ENCODE measurements at places on chromosomes 1 and 21.

- no peak overlapping the region for H3K4me3 ChIP-seq
- H3K27me3 ChIP-seq: peaks cover 6% of the 10 kb centered on the region
- H3K27ac ChIP-seq: no peak overlapping the region
- H3K4me1 ChIP-seq: no peaks in the 10 kb centered on the region
Observed at GRCh38 chr1:1441002-1441888, 5.8 kb downstream of the VWA1 start.

DNA sequence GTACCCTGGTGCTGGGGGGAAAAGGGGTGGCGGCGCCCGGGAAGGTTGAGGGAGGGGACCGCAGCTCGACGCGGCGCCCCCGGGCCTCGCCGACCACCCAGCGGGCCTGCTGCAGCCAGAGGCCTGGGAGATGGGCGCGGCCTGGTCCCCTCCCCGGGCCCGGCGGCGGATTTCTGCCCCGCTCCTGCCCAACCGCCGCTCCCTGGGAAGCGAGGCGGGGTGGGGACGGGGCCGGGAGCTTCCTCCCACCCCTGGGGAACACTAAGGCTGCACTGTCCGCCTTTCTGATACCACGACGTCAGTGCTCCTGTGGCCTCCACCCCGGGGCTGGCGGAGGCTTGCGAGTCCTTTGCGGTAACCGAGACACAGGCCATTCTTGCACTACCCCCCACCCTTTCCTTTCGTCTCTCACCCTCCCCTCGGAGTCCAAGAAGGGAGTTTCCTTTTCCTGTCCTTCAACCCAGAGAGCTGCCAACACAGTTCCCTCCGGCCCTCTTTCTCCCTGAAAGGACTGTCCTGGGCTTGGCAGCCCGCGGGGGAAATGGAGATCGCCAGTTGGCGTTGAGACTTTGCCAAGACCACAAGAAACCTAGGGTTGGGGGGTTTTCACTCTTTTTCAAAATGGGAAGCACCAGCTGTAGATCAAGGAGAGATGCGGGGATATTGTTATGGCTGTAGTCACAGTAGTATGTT is 742 bp downstream of the SH3GLB1 start:
- peaks cover 21% of the 10 kb centered on the region for H3K36me3 ChIP-seq
- H3K4me1 ChIP-seq: peaks cover 59% of the 10 kb centered on the region
- H3K4me3 ChIP-seq: peak overlapping the region; percentile 96
- H3K27ac ChIP-seq: peak overlapping the region; percentile 95

- H3K4me1 ChIP-seq: no peaks in the 10 kb centered on the region
- peaks cover 2% of the 10 kb centered on the region for H3K36me3 ChIP-seq
- no peak overlapping the region for H3K4me3 ChIP-seq
- H3K27me3 ChIP-seq: peaks cover 25% of the 10 kb centered on the region
Observed at GRCh38 chr1:170731566-170732251, 67.8 kb downstream of the PRRX1 start.

DNA sequence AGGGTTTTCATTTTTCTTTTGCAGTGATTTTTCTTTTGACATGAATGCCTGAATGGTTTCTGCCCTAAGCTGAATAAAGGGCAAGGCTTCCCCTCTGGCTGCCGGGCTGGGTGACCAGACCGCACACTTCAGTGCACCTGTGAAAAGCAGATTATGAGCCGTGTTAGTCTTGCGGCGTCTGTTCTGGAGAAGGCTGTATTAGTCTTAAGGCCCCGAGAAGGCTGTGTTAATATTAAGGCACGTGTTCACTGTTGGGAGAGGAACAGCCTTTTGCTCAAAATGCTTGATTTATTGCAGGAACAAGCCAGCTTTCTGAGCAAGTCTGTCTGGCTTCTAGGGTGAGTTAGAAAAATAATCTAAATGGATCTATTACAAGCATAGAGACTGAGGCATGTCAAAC is 54.7 kb upstream of the DNAH14 start:
- peaks cover 32% of the 10 kb centered on the region for H3K27me3 ChIP-seq
- H3K4me3 ChIP-seq: no peak overlapping the region
- DNase-seq: no peak
- H3K27ac ChIP-seq: no peak overlapping the region
- H3K4me1 ChIP-seq: no peaks in the 10 kb centered on the region

GRCh38 chr21:36104317-36105300 is 30.3 kb upstream of the CBR3 start:
- no peak for DNase-seq
- H3K27me3 ChIP-seq: peaks cover 52% of the 10 kb centered on the region
- H3K36me3 ChIP-seq: peaks cover 2% of the 10 kb centered on the region

DNA sequence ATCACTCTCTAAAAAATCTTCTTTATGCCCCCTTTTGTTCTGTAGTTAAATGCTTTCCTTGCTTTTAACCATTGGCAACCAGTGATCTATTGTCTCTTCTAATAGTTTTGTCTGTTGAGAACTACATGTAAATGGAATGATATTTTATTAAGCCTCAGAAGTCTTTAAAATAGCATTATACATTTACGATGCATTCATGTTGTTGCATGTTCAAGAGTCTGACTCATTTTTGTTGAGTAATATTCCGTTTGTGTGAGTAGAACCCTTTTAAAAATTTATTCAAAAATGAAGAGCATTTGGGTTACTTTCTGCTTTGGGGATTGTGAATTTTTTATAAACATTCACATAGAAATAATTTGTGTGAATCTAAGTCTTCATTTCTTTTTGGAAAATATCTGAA is 1352.9 kb downstream of the NCAM2 start:
- no peak overlapping the region for H3K4me3 ChIP-seq
- H3K36me3 ChIP-seq: no peaks in the 10 kb centered on the region
- H3K27me3 ChIP-seq: no peaks in the 10 kb centered on the region
- DNase-seq: no peak
- H3K4me1 ChIP-seq: no peaks in the 10 kb centered on the region
- H3K27ac ChIP-seq: no peak overlapping the region

DNA sequence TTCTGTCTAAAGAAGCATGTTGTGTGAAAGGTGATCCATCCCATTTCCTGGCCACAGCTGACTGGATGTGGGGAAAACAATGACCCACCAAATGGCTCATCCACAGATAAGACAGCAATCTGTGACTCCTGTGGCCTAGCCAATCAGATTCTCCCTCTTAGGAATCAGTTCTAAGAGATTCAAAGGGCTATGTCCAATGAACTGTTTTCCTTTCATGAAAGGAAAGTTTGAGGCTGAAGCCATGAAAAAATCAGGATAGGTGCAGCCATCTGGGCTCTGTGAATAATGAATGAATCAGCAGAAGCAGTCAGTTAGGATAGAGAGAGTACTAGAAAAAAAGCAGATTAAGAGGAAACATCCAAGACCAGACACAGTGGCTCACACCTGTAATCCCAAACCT is 164.7 kb downstream of the NRIP1 start:
- H3K27me3 ChIP-seq: no peaks in the 10 kb centered on the region
- no peaks in the 10 kb centered on the region for H3K4me1 ChIP-seq
- no peak overlapping the region for H3K27ac ChIP-seq
- no peak overlapping the region for H3K4me3 ChIP-seq
- no peaks in the 10 kb centered on the region for H3K36me3 ChIP-seq

Data from central memory CD8-positive, alpha-beta T cell (primary cell).